Transverse colon (tissue), 4 donors: ENCODE measurements at places on chromosomes 5 and 9. TPM values are rescaled to one million over a fixed set of nuclear protein-coding genes. Genes with fewer than 3 reads are reported as not detected.

TLX3 gene
- not detected for total RNA-seq

- DNase-seq = no peak
Observed at GRCh38 chr5:150285114-150285513, 4.5 kb downstream of the CAMK2A start.

GRCh38 chr5:39648848-39649227 lies 224.1 kb upstream of the DAB2 start:
- DNase-seq = peak; percentile 20

GRCh38 chr5:180379355-180380070 lies 26.4 kb upstream of the GFPT2 start:
- no peak for DNase-seq

SVEP1 gene
- 13.9 TPM for total RNA-seq

DNA sequence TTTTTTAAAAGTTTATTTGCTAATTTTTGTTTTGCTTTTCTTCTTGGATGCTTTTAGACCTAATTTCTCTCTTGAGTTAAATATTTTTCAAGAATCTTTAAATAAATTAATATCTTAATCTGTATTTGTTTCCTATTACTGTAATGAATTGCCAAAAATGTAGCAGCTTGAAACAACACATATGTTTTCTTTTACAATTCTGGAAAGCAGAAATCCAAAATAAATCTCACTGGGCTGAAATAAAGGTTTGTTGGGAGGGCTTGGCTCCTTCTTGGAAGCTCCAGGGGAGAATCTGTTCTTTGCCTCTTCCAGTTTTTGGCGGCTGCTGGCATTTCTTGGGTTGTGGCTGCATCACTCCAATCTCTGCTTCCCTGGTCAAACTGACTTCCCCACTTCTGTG lies 658.1 kb upstream of the ARRDC3 start:
- no peak for DNase-seq

GRCh38 chr9:101467690-101468089 lies 32.1 kb upstream of the ALDOB start:
- no peak for DNase-seq

GRCh38 chr5:95114902-95115301 lies 170.0 kb downstream of the MCTP1 start:
- DNase-seq = no peak

DNA sequence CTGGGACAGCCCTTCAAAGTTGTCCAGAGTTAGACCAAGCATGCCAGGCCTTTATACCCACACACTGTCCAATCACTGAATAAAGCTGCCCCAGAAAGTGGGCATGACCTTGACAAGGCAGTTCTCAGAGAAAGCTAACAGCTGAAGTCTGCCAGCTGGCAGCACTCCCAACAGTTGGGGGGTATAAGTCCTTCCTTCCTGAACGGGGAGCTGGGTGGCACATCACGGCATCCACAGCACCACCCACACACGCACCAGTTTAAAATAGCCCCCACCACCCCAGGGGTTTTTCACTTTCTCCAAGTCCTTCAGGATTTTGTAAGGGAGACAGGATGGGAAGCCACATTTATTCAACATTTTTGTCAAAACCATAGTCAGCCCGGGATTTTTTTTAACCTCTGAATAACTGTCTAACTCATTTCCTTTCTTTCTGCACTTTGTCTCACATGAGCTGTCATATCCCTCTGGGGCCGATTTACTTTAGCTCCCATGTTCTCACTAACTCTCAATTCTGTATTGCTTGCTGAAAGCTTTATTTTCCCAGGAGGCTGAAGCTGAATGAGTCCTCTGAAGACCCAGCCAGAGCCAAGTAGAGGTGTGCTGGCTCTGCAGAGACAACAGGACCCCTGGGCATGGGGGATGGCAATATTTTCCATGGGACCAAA lies 15.4 kb downstream of the FAM81B start:
- DNase-seq = no peak

DNA sequence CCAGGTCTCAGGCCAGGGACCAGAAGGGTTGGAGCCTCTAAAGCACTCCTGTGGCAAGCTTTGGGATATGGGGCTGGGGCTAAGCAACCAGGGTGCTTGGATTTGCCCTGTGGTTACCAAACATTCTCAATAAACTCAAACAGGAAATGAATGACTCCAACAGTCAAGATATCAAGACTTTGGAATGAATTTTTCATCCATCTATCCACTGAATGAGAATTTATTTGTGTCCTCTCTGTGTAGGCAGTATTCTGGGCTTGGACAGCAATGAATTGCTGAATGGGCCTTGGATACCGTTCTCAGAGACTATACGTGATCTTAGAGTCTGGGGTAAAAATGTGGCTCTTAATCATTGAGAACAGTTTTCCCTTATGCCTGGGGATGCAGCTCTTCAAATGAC lies 212.5 kb downstream of the DAB2IP start:
- DNase-seq = no peak

- DNase-seq = no peak
Observed at GRCh38 chr5:24222876-24223275, 421.9 kb downstream of the CDH10 start.

GRCh38 chr5:180889381-180889780 lies 9.6 kb upstream of the BTNL8 start:
- DNase-seq = no peak

DNA sequence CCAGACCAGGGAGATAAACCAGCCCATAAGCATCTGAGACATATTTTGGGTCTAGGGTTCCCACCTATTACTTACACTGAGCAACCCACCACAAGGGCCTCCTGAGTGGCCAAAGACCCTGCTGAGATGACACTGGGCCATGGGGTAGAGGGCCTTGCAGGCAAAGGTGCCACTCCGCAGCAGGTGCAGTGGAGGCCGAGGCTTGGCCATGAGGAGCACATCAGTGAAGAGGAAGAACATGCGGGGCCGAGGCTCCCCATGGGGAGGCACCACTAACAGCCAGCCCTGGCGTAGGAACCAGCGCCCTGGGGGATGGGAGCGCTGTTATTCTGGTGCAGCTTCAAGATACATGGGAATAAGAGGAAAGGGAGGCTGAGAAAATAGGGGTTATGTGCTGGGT lies 2.6 kb downstream of the ARHGEF39 start:
- no peak for DNase-seq

- peak; percentile 91 for DNase-seq
Observed at GRCh38 chr5:168291342-168291963, at the start of gene WWC1. Gene WWC1, plus strand, starts transcription at chr5:168291645. Its CDS starts 508 bp downstream, at chr5:168292153.

GRCh38 chr5:145856285-145856818 lies 16.5 kb downstream of the GRXCR2 start:
- peak; percentile 26 for DNase-seq

GRCh38 chr9:132144708-132145365 lies 17.0 kb upstream of the NTNG2 start:
- no peak for DNase-seq

ZBED3 gene
- total RNA-seq = 56.1 TPM

REEP2 gene
- total RNA-seq = 6.4 TPM

GRCh38 chr5:119028575-119028974 lies 40.2 kb upstream of the DTWD2 start:
- no peak for DNase-seq

DNA sequence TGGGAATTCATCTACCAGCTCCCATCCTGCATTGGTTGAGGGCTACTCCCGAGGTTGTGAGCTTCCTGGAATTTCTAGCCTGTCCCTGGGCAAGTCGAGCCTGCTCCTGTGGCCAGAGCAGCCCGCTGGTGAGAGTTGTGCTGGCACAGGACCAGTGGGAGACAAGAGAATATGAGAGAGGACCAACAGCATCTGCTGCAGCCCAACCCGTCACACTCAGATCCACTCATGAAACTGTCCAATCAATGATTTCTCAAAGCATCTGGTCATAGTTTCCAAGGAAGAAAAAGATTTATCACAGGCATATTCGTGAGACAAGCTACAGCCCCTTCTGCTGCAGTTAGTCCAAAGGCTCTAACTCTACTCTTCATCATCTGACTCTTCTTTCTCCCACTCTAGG lies 64.4 kb upstream of the RAI14 start:
- no peak for DNase-seq

SLCO6A1 gene
- not detected for total RNA-seq

DNA sequence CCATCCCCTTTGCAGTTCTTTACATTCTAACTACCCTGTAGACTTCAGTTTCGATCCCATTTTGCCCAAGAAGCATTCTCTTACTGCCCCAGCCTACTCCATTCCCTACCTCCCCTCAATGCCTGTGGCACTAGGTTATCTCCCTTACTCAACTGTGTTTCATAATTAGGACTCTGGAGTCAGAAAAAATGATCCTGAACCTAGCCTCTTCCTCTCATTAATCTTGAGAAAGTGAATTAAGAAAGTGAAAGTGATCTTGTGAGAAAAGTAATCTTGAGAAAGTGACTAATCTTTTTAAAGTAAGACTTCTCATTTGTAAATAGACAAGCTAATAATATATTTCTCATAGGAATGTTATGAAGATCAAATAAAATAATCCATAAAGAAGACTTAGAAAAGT lies 444.0 kb upstream of the TRPC7 start:
- DNase-seq = no peak

GRCh38 chr9:18429070-18429469 lies 44.9 kb upstream of the ADAMTSL1 start:
- no peak for DNase-seq

SLC25A2 gene
- total RNA-seq = not detected

CATSPER3 gene
- total RNA-seq = 4.1 TPM

CDC14B gene
- total RNA-seq = 22.3 TPM

- DNase-seq = no peak
Observed at GRCh38 chr5:178499352-178499751, 90.8 kb downstream of the COL23A1 start.

DNA sequence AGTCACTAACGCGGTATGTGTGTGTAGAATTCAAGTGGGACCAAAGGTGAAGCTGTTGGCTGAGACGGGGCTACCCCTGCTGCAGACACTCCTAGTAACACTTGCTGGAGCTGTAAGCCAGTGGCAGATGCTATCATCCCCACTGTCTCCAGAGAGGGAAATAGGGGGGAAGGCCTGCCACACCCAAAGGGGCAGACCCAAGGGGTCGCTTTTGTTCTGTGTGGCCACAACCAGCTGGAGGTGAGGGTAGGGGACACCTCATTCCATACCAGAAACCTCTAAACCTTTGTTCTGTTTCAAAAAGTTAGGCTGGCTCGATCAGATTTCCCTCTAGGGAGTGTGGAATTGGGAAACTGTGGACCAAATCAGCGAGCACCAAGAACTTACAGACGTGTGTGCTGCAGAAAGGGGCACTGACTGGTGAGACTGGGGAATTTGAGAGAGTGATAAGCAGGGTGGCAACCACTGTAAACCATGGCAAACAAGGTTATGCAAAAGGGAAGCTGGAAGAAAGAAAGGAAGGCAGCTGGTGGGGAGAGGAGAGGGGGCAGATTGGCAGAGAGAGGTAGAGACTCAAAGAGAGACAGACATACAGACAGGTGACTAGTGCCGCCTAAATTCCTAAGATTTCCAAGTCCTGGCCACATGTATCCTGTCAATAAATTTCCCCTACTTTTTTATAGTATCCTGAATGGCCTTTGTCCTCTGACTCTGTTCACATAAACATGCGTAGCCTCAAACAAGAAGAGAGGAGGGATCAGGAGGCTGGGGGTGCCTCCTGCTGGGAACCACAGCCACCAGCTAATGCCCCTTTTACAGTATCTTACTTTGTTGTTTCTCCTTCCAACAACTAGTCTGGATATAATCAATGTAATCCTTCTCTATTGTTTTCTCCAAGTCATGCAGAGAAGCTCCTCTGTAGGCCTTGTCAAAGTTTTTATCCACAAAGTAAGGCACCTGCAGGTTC lies 15.6 kb upstream of the SPATA24 start:
- peak; percentile 38 for DNase-seq

ZNF79 gene
- 11.4 TPM for total RNA-seq

- DNase-seq = no peak
Observed at GRCh38 chr9:130779153-130779855, 55.8 kb upstream of the ABL1 start.

- no peak for DNase-seq
Observed at GRCh38 chr5:2015124-2015848, 132.6 kb upstream of the IRX4 start.
